ENCODE measurements at places on chromosomes 4 and X.

DNA sequence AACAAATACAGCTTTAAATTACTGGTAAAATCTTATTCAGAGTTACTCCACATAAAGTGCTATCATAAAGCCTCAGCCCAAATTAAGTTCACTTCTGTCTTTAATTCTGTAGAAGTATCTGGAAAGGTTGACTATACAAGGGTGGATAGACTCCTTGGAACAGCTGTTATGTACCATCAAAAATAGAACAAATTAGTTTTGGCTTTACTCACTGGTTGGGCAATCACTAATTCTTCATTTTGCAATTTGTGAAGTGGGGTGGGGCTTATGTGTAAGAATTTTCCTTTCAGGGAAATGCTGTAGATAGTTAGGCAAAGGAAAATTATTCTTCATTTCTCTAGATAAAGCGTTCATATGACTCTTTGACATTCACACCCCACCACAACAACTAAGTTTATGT, 7.8 kb downstream of the DIAPH2 start:
- DNase-seq = no peak

DNA sequence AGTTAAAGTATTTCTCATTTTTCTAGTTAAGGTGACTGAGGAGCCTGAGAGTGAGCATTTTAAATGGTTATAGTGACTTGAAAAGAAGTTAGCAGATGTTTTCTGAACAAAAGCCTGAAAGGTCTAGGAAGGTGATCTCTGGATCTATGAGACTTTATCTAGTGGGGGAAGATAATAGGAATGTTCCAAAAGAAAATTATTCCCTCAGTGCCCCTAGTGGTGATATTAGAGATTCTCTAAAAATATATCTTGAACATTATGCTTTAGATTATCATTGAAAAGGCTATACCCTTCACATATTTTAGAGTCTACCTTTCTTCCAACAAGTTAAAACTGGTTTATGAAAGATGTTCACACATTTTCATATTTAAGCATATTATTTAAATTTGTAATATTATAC, 69.0 kb upstream of the SPANXN1 start:
- peak; percentile 3 for DNase-seq

GRCh38 chr4:57364255-57364654, 254.1 kb upstream of the IGFBP7 start:
- no peak for DNase-seq

GRCh38 chr4:6571608-6572007, 3.4 kb upstream of the MAN2B2 start:
- no peak for DNase-seq

- no peak for DNase-seq
Observed at GRCh38 chr4:175371091-175371490, 441.0 kb downstream of the GPM6A start.

DNA sequence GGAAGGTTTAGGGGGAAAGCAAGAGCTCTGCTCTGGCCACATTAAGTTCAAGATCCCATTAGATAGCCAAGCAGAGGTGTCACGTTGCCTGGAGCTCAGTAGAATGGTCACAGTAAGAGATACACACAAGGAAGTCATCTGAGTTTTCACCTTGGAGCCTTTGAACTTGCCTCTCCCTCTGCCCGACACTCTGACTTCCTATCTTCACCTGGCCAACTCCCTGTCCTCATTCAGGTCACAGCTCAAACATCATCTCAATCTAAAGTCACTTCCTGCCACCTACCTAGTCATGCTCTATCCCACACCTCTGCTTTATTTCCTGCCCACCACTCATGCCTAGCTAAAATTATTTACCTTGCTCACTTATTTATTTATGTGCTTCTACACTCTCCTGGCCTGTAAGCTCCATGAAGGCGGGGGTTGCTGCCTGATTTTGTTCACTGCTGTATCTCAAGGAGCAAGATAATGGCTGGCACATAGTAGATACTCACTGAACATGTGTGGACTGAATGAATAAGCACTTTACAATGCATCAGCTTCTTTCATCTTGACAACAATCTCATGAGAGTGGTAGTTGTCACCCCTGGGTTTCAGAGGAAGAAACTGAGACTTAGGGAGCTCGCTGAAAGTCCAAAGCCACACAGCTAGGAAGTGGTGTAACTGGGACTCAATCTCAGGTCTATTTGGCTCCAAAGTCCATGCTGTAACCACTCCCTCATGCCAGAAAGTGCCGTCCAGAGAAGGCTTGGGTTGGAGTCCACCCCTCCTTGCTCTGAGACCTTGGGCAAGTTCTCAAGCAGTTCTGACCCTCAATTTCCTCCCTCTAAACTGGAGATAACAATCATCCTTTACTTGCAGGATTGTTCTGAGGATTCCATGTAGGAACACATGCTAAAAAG, 40.3 kb downstream of the EFNB1 start:
- DNase-seq = no peak

DNA sequence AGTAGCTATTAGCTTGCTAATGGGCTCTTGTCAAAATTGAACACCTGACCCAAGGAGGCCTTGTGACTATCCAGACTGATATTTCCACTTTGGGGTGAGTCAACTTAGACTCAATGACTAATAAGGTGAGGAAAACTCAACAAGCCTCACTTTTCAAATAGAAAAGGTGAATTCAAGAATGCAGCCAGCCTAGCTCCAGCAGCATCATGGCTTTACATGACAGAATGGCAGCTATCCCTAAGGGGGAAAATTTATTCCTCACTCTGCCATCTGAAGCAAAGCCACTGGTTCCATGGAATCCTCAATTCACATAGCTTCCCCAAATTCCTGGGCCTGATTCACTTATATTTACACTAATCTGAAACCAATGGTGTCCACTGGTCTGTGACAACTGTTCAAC, 29.1 kb upstream of the RAB9B start:
- DNase-seq = no peak

- DNase-seq = no peak
Observed at GRCh38 chrX:124346117-124346876, at the start of gene SH2D1A. Gene SH2D1A (plus strand): TSS chrX:124346563. CDS start chrX:124346643, 80 bp downstream.
